A549 treated with GW870086 at 1 μM for 4 hours (cell line): ENCODE measurements at places on chromosomes 5 and 9. TPM values are rescaled to one million over a fixed set of nuclear protein-coding genes. Genes with fewer than 3 reads are reported as not detected.

The IGIP gene
- total RNA-seq, result 0.75 to 1.0 TPM (median 0.83 TPM) in 5 replicates

The SLC1A3 gene
- total RNA-seq, result 0.07 to 0.09 TPM in 2 of 5 replicates, not detected in the others

The CA9 gene
- 5.0 to 9.7 TPM (median 6.3 TPM) in 5 replicates for total RNA-seq

The PCDHA10 gene
- total RNA-seq, result 0.03 to 0.05 TPM (median 0.04 TPM) in 4 of 5 replicates, not detected in the other

The CDH9 gene
- total RNA-seq, result not detected in 5 replicates

The GABRA6 gene
- not detected in 5 replicates for total RNA-seq

The CTXN3 gene
- total RNA-seq, result not detected in 5 replicates

The RPL35 gene
- 2,775 to 3,328 TPM (median 2,872 TPM) in 5 replicates for total RNA-seq

The PCSK5 gene
- 1.1 to 1.7 TPM (median 1.4 TPM) in 5 replicates for total RNA-seq

The WWC1 gene
- total RNA-seq, result 80.3 to 100 TPM (median 90.9 TPM) in 5 replicates

The MOCS2 gene
- total RNA-seq, result 30.9 to 37.3 TPM (median 32.7 TPM) in 5 replicates

The IL31RA gene
- total RNA-seq, result 1.2 to 1.8 TPM (median 1.5 TPM) in 5 replicates

The CDH6 gene
- 0.10 to 0.22 TPM (median 0.16 TPM) in 4 of 5 replicates, not detected in the other for total RNA-seq

The NEUROG1 gene
- not detected in 5 replicates for total RNA-seq

The PLAC8L1 gene
- total RNA-seq, result 0.26 TPM in 1 of 5 replicates, not detected in the others

The TAF1L gene
- total RNA-seq, result 0.02 TPM in 1 of 5 replicates, not detected in the others

The DBH gene
- total RNA-seq, result not detected in 5 replicates
